ENCODE measurements at places on chromosomes 11 and 22. TPM values are rescaled to one million over a fixed set of nuclear protein-coding genes. Genes with fewer than 3 reads are reported as not detected.

- DNase-seq: no peak
These were observed 15.9 kb upstream of the FGF3 start for GRCh38 chr11:69834811-69835800.

DNA sequence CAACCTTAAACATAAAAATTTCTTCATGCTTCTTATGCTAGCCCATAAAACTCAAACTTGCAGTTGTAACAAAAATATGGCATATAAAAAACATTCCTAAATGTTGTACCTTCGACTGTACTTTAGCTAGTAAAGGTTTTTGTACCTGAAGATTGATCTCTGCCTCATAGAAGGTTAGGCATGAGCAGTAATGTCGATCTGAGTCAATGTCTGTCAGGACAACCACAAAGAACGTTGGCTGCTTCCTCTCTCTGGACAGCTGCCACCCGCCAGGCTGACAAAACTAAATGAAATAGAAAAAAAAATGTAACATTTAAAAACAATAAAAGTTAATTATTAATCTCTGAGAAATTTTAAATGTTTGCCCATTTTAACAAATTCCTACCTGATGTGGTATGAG is 251.3 kb downstream of the SBF2 start:
- no peak for DNase-seq

DNA sequence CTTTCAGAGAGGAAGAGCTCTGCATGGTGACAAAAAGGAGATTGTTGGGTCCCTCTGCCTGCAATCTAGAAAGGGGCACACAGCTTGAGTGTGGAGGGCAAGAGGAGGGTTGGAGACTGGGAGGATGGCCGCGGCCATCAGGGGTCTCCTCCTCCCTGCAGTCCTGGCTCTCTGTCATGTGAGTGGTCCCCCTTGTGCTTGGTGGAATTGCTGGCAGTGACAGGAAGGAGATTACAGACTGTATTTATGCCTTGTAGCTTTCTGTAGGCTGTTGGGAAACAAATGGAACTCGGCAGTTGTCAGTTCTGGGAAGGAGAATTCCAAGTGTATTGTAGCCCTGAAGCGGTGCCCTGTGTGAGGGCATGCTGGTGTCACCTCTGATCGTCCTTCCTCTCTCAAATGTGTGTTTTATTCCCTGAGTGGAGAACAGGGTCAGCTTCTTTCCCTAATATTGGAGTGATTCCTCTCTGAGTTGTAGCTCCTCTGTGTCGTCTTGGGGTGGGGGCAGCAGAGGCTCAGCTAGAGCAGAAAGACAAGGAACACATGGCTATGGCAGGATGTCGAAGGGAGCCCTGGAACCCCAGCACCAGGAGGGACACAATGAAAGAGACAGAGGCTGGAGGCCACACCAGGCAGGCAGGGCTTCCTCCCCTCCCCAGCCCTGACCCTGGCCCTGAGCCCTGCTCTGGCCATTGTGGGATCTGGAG is 163.1 kb downstream of the PKNOX2 start:
- no peak for DNase-seq

DNA sequence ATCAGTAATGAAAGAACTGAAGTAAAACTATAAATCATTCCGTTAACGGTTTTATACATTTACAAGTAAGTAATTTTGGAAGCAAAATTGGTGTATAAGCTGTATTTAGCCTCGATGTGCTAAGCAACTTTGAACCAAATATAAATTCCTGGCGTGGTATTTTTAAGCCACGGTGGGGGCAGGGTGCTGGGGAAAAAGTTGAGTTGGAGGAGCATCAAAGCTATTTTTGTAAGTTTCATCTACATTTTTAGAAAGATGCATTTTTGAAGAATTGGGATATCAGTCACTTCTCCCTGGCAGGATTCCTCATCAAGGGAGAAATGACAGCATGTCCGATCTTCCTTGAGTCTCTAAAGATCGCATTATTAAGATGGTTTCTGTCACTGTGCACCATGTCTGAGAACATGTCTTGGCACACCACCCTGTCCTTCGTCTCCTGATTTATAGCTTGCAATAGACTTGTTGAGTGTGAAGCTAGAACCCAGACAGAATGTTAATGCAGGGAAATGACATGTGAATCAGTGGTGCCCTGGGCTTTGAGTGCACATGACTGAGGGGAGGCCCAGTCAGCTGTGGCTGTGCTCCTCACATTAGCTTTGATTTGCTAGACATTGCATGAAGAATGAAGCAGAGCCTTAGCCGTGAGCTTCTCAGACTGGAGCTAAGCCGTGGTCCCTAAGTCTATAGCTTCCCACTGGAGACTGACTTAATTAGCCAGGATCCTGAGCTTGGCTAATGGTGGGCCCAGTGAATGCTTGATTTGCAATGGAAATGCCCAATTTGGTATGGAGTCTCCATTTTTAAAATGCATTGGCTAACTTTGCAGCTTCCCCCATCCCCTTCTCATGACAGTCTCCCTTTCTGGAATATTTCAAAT is 127.0 kb downstream of the COMMD9 start:
- no peak for DNase-seq

- DNase-seq: no peak
These were observed 72.3 kb downstream of the BDNF start for GRCh38 chr11:27627979-27628378.

DNA sequence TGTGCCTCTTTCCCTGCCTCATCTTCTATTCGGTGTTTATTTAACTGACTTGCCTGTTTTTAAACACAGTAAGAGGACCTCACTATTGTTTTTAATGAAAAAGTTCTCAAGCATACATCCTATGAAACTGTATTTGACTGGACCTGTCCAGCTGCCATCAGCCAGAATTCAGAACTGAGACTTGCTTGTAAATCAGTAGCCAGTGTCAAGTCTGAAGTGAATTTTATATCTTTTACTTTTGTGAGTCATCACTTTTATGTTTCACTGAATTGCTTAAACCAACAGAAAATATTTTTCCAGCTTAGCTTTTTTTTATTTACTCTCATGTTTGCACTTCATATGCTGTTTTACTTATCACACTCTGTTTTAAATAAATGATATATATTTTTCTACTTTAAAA is 88.3 kb downstream of the LUZP2 start:
- no peak for DNase-seq

DNA sequence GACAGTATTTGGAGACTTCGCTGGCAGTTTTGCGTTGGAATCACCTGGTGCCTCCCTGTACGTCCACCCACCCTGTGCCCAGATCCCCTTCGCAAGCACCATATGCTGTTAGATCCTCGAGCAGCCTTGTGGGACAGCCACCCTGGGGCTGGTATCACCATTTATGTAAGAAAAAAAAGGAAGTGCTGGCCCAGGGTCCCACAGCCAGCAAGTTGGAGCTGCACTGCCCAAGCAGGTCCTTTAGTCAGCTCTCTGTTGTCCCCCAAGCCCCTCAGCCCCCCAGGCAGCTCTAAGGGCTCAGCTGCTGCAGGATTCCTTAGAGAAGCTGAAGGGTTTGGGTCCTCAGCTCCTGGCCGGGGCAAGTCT is 80.3 kb downstream of the FBLN1 start:
- DNase-seq: no peak

- no peak for DNase-seq
These were observed 31.6 kb downstream of the MARK2 start for GRCh38 chr11:63870351-63871140.

DNA sequence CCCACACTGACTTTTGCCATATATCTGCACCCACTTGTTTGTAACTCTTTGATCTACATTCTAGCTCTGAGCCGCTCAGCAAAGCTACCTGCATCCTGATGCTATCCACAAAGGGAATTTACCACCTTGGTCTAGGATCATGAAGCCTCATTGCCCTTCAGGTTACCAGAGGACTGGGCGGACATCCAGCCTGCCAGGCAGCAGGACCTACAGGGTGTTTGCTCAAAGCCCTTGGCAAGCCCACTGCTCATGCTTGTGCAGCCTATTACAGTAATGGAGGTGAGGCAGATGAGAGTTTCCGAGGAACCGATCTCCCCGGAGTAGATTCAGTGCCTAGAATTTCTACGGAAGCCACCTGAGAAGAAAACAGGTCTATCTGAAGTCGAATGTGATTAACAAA is 417.2 kb downstream of the OPCML start:
- no peak for DNase-seq

DNA sequence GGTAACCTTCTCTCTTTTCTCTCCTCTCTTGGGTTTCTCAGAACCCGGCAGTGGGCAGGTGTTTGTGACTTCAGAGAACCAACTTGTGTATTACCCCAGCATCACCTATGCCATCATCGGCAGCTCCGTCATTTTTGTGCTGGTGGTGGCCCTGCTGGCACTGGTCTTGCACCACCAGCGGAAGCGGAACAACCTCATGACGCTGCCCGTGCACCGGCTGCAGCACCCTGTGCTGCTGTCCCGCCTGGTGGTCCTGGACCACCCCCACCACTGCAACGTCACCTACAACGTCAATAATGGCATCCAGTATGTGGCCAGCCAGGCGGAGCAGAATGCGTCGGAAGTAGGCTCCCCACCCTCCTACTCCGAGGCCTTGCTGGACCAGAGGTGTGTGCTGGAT is 62.2 kb downstream of the COMMD9 start:
- DNase-seq: no peak

GRCh38 chr22:47850644-47851151 is 1088.2 kb downstream of the TBC1D22A start:
- DNase-seq: no peak

- DNase-seq: no peak
These were observed 4.0 kb downstream of the PYGM start for GRCh38 chr11:64755681-64756361.

DNA sequence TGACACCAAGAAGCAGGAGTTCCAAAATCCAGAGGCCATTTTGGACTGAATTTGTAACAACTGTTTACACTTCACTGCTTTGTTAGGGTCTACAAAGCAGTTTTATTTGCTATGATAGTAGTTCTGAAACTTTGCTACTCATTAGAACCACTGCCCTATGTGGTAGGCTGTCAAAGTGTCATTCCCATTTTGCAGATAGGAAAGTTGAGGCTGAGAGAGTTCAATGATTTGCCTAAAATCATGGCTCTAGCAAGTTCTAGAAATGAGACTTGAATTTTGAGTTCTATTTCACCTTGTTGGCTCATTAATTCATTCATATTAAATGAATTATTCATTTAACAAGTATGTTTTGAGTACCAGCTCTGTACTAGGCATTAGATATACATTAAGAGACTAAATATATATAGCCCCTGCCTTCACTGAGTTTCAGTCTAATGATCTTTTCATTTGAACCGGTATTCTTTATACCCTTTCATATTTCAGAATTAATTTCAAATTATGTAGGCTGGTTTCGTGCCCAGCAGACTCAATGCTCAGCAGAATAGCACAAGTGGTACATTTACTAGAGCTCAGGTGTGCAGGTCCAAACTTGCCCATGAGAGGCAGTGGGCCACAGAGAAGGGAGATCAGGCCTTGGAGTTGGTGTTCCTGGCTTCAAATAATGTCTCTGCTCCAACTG is 93.5 kb downstream of the ME3 start:
- no peak for DNase-seq

DNA sequence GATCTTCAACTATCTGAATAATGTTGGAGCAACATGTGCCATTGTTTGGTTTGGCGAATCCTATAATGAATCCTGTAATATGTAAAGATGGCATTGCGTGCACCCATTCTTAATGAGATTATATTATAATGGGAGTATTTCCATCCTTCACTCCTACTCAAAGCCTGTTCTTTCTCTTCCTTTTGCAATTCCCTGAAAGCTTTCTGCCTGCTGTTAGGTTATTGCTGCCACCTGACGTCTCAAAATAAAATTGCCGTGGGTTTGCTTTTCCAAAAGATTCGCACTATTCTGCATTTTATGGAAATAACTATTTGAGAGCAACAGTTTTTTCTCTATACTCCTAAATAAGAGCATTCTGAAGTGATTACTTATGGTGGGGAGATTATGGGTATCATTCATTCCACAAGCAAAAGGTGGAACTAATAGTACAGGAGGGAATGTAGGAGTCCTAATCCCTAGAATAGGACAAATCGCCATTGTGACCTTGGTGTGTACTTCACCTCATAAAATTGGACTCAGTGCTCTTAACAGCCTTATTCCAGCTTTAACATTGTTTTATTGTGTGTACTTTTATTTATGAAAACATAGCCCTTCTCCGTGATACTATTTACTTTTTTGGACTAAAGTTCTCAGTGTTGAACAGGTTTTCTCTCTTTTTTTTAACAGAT is 69.6 kb upstream of the ALKBH3 start:
- no peak for DNase-seq

- no peak for DNase-seq
These were observed 40.6 kb upstream of the HSD17B12 start for GRCh38 chr11:43639920-43640319.

- DNase-seq: peak; percentile 81
These were observed 415.1 kb downstream of the ETS1 start for GRCh38 chr11:128172046-128172878.

DNA sequence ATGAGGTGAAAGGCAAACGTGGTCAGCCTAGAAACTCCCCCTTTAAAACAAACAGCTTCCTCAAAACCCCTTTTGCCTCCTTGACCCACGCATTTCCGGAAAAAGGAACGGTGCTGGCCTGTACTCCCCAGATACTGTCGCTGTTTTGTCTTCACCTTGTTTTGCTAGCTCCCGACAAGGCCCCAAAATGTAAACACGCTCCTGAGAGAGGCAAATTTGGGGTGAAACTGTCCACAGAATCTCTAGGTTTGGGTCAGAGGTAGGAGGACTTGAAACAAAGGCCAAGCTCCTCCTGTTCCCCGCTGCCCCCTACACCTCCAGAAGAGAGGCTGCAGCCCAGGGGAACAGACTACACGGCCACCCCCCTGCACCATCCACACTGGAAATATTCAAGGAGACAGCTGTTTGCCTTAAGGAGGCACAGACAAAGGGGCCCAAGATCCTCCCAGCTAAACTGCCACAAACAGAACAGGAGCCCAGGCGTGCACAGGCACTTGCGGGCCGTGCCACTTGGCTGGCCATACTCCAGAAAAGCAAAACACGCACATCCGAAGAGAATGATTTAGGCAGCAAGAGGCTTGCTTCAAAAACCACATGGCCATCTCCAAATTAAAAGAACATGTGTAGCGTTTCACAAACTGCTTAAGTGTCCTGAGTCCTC is 160.5 kb upstream of the GRK3 start:
- no peak for DNase-seq

- no peak for DNase-seq
These were observed 181.4 kb downstream of the KIRREL3 start for GRCh38 chr11:126819194-126819593.

- DNase-seq: no peak
These were observed 23.3 kb upstream of the CHRM4 start for GRCh38 chr11:46414879-46415278.

- DNase-seq: no peak
These were observed 728.8 kb upstream of the FAT3 start for GRCh38 chr11:91495837-91496236.

The TMPRSS5 gene
- 1.5 TPM for total RNA-seq

The SSTR3 gene
- 9.3 TPM for total RNA-seq

The SLC17A6 gene
- not detected for total RNA-seq

The PATE2 gene
- total RNA-seq: not detected

The RASGRP2 gene
- 440 TPM for total RNA-seq

The ABCC8 gene
- total RNA-seq: not detected

The CD3G gene
- total RNA-seq: 205 TPM

The TSPAN18 gene
- total RNA-seq: 19.3 TPM

The OR5D16 gene
- not detected for total RNA-seq

The ROBO4 gene
- not detected for total RNA-seq

The FIBIN gene
- total RNA-seq: not detected

Data from CD4-positive, alpha-beta memory T cell (primary cell).